ENCODE measurements at places on chromosomes 3 and 15.

DNA sequence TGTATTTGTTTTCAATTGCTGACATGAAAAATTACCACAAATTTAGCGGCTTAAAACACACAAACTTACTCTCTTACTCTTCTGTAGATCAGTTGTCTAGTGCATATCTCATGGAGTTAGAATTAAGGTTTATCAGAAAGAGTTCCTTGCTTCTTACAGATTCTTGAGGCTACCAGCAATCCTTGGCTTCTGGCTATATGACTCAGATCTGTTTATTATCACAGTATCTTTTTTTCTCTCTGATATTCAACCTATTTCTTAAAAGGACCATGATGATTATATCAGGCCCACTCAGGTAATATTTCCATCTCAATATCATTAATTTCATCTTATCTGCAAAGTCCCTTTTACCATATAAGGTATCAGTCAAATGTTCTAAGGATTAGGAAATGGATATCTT, 263.5 kb upstream of the BCHE start:
- DNase-seq: no peak

DNA sequence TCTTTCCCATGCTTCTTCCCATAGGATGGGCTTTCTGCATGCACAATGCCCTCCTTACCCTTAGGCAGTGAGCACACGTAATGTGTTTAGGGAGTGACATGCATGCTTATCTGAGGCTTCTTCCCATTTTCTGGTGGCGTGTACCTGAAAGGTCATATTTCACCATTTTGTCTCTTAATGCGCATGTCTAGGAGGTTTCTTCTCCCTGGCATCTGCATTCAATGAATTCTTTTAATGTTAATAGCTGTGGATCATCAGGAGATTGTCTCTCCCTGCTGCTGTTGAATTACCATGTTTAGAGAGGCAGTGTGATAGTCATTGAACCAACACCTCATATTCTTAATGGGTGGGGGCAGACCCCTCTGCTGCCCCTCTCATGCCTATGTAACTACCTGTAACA, 205.6 kb upstream of the SGO1 start:
- DNase-seq: no peak

- no peak for DNase-seq
Measured at GRCh38 chr15:33852570-33852969, 115.7 kb upstream of the CHRM5 start.

GRCh38 chr3:122973893-122974615, 53.5 kb downstream of the SEMA5B start:
- DNase-seq: no peak

DNA sequence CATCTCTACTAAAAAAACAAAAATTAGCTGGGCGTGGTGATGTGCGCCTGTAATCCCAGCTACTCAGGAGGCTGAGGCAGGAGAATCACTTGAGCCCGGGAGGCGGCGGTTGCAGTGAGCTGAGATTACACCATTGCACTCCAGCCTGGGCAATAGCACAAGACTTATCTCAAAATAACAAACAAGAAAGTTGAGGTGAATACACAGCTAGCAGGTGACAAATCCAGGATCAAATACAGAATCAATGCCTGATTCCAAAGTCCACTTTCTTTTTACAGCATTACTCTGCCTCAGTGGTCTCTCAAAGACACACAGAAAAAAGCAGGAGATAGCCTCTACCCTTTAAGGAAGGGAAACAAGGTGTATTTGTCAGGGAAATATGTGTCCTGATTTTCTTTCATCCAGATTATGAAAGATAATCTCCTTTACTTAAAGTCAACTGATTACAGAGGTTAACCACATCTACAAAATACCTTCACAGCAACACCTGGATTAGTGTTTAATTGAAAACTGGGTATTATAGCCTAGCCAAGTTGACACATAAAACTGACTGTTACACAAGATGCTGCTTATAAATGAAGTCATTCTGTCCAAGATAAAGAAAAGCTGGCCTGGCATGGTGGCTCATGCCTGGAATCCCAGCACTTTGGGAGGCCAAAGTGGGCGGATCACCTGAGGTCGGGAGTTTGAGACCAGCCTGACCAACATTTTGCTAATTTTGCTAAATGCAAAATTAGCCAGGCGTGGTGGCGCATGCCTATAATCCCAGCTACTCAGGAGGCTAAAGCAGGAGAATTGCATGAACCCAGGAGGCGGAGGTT, 4.0 kb upstream of the SLC25A38 start:
- no peak for DNase-seq

GRCh38 chr15:34436126-34436955, 1.3 kb downstream of the GOLGA8A start:
- DNase-seq: no peak

- DNase-seq: no peak
Measured at GRCh38 chr3:182063742-182064141, 352.0 kb downstream of the SOX2 start.

DNA sequence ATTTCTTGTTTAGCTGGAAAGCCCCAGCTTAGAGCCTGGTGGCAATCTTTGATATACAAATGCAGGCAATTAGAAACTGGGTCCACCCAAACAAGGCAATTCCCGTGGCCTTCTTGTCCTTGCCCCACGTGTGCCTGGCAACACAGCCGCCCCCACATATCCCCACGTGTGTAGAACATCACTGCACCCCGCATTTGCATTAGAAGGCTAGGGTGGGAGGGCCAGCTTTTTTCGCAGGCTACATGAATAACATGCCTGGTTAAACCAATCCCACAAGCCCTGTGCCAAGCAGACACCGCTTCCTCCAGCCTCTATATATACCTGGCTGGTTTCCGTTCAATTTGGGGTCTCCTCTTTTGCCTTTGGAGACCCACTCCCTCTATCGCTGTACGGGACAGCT, 250.2 kb downstream of the ZNF385D start:
- no peak for DNase-seq

- no peak for DNase-seq
Measured at GRCh38 chr15:95174301-95175259, 943.2 kb downstream of the MCTP2 start.

DNA sequence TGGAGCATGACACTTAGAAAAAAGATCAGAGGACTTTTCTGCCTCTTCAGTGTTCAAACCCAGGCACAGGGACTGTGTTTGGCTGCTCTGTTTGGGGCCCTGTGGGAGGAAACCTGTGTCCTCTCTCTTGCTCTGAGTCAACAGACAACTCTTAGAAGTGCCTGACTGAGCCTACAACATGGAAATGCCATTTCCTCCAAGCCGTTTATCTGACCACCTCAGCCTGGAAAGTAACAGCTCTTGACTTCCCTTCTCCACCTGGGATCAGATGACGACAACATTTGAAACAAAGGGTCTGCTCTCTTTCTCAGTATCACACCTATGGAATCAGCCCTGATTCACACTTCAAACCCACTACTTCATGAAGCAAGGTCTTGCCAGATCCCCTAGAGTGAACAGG, 91.3 kb upstream of the CTDSPL start:
- DNase-seq: no peak

GRCh38 chr3:78791753-78792152, 976.0 kb downstream of the ROBO1 start:
- DNase-seq: no peak

GRCh38 chr15:44295750-44296431, 7.4 kb downstream of the GOLM2 start:
- no peak for DNase-seq

DNA sequence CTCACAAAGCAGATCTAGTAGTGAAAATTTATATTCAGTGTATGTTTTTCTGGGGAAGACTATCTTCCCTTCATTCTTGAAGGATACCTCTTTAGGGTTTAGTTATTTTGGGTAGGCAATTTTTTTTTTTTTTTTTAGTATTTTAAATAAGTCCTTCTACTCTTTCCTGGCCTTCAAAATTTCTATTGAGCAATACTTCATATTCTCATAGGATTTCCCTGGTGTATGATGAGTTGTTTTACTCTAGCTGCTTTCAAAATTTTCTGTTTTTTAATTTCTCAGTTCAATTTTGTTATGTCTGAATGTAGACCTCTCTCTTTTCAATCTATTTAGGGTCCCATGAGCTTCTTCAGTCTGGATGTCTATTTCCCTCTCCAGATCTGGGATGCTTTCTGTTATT, 74.3 kb upstream of the PLSCR4 start:
- DNase-seq: no peak

DNA sequence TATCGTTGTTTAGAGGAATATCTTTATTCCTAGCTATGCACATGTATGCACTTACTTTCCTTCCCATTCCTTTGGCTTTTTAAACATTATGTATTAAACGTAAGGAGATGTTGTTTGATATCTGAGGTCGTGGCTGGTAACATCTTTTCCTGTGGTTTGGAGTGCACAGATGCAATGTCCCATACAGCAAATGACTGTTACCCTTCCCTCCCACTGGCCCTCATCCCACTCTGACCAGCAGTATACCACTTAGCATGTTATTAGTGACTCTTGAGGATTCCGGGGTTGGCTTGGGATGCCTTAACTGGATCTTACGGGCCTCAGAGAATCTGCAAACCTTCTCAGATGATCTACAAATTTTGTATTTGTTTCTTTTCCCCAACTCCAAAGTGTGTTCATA, 34.5 kb downstream of the TGFBR2 start:
- DNase-seq: no peak

GRCh38 chr3:4709341-4709740, 216.2 kb downstream of the ITPR1 start:
- no peak for DNase-seq

- no peak for DNase-seq
Measured at GRCh38 chr3:63656786-63657185, 4.3 kb downstream of the SNTN start.

- DNase-seq: no peak
Measured at GRCh38 chr3:145900056-145900829, 260.7 kb downstream of the PLOD2 start.

DNA sequence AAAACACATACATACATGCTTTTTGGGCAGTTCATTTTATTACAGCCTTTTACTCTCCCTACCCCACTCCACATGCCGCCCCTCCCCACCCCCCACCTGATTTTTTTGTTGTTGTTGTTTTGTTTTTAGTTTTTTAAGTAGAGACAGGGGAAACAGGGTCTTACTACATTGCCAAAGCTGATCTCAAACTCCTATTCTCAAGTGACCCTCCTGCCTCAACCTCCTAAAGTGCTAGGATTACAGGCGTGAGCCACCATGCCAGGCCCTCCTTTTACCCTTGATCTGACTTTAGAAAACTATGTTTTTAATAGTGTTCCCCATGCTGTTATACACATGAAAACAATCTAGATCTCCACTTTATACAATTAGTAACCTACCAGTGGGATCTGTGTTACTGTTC, 14.8 kb downstream of the PDE12 start:
- no peak for DNase-seq

GRCh38 chr15:81174125-81174791, 22.4 kb upstream of the IL16 start:
- no peak for DNase-seq

- DNase-seq: no peak
Measured at GRCh38 chr3:128970740-128971047, 23.2 kb downstream of the CFAP92 start.

DNA sequence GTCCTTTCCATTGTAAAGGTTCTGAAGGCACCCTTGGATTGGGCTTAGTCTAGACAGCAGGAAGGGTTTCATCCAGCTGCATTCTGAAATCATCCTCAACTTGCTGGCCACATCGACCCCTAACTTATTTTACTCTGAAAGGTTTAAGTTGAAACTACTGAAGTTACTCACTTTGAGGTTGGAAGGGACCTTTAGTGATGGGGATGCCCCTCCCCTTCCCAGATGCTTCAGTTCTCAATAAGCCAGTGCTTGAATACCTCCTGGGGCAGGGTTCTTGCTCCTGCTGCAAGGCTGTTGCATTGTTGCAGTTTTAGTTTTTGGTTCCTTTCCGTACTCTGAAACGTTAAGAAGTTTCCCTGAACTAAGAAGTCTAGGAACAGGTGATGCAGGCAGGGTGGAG, 26.4 kb downstream of the FGD5 start:
- DNase-seq: no peak

DNA sequence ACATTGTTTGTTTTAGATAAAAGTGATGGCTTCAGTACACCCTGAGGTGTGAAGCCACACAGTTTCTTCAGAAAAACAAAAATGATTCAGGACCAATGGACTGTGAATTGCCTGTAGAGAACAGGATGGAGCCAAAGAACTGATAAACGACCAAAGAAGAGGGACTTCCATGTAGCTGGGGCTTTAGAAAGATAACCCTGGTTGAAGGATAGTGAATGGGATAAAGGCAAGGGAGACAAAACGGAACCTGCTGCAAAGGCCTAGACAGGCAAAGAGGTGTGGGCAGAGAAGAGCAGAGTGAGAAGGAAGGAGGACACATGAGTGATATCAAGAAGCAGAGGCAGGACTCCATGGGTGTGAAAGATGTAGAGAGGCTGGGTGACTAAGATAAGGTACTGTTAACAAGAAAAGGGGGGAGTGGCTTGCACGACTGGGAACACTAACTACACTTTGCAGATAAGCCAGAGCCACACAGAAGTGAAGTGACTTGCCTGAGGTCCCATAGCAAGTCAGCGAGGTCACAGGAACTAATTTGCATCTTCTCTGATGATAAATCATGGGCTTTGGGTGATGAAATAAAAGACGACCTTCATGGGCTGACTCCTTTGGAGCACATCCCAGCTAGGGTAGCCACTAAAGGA, 44.3 kb downstream of the RAB6B start:
- DNase-seq: no peak

DNA sequence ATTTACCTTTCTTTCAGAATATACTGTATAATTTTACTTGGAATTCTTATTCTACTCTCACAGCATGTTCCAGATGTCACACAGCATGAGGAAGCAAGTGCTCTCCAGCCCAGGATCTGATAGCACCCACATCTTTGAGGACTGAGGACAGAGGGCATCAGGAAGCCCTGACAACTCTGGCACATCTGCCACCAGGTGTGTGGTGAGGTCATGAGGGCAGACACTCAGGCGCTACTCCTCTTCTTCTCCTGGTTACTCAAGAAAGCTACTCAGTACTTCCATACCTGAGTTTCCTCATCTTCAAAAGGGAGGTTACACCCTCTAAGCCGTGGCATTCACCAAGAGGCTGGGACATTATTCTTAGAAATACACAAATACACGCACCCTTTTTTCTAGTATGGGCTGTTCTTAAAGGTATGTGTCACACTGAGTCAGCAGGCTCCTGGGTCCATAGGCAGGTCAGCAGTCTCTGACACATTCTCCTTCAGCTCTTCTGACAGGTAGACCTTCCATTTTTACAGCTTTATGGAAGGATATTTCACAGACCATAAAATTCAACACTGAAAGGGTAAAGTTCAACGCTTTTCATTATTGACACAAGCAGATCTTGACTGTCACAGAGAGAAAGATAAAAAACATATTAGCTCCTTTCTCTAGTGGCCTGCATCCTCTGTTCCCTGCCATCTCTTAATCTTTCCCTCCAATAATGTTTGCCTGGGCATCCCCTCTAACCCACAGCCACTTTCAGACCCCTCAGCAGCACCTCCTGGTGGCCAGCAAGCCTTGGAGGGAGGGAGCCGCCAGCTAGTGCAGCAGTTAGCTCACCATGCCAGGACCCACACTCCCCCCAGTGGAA, 103.2 kb upstream of the TJP1 start:
- peak; percentile 10 for DNase-seq

- no peak for DNase-seq
Measured at GRCh38 chr15:92809880-92810361, 90.2 kb upstream of the CHD2 start.

- DNase-seq: no peak
Measured at GRCh38 chr15:81492331-81492968, 118.4 kb upstream of the TMC3 start.
